ENCODE measurements at places on chromosomes 3 and 15.

- no peak for DNase-seq
Measured at GRCh38 chr3:15108869-15109268, 9.9 kb upstream of the RBSN start.

DNA sequence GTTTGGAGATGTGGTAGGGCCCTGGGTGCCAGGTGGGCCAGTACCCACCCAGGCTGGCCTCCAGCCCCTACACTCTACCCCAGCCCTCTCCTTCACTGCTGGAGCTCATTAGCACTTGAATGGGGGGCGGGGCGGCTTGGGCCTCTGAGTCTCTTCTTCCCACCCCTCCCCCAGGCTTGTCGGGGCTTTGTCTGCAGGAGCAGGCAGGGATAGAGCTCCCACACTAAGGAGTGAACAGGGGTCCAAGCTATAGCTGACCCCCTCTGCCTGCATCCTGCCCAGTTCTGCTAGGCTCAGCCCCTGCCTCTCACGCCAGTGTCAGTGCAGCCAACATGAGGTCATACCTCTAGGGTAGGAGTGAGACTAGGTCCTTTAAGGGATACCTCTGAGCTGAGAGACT is 5.2 kb downstream of the GNAI2 start:
- DNase-seq = no peak

DNA sequence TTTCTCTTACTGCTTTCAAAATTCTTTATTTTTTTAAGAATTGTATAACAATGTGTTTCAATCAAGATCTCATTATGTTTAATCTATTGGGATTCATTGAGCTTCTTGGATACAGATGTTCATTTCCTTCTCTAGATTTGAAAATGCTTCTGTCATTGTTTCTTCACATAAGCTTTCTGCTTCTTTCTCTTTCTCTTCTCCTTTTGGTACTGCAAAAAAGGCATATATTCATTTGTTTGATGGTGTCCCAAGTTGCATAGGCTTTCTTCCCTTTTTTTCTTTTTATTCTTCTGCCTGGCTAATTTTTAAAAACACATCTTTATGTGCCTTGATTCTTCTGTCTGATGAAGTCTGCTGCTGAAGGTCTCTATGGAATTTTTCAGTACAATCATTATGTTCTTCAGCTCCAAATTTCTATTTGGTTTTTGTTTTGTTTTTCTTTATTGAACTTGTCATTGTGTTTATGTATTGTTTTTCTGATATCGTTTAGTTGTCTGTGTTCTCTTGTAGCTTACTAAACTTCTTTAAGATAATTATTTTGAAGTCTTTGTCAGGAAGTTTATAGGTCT is 88.9 kb downstream of the DTWD1 start:
- DNase-seq = no peak

DNA sequence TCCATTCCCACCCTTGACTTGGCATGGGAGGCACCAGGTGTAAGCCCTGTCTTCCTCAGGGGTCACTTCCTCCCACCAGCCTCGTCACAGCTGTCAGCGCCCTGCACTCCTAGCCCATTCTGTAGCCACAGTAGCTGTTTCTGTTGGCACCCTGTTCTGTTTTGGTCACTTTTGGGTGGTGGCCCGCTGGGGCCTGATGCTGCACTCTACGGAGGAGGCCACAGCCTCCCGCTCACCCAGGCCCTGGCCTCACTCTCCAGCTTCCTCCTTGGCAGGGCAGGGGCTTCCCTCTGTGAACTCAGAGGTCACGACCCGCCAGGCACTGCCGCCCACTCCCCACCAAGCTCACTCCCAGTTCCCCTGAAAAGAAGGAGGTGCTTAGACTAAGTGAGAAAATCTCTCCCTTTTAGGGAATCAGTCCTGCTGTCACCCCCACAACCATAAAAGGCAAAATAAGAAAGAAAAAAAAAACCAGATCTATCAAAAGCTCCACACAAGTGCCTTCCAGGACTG is 68.4 kb downstream of the MGLL start:
- DNase-seq = no peak

DNA sequence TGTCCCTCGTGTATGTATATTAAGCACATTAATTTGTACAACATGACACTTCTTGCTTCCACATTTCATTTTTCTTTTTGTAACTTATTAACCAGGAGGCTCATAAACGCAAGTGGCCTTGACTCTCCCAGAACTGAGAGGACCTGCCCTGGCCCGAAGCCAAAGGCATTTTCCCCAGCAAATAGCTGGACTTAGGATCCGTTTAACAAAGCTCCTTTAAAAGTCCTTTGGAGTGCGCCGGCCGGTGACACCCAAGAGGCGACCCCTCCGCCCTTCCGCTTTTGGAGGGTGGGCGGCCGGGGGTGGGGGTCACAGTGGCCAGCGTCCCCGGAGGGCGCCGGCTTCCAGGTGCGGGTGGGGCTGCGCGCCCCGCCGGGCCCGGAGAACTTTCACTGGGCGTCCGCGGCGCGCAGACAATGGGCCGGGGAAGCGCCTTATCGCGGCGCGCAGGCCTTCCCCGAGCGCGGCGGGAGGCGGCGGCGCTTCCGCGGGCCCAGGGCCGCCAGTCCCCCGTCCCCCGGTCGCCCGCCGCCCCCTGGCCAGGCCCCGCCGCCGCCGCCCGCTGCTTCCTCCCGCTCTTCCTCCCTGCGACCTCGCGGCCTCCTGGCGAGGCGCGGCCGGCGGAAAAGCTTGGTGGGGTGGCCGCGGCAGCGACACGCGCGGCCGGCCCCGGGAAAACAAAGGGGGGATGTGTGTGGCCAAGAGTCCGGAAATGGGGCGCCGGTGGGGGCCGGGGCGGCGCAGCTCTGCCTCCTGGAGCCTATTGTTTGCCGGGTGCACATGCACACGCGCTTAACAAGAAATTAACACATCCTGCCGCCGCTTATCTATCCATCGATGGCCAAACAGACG is 613.4 kb downstream of the MCTP2 start:
- DNase-seq = no peak

DNA sequence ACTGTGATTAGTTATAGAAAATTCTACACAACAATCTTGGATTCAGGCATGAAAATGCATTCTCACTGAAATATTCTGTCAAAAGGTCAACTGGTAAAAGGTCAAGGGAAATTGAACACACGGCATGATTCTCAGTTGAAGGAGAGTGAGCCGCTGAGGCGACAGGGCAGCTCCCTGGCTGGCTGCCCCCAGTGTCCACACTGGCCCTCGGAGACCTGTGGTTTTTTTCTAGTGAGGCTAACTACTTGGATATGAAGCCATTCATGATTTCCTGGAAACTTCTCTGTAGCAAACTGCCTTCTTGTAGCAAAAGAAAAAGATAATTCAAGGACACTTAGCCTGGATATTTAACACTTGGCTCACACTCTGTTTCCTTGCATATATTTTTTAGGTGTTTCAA is 37.2 kb downstream of the AADACL2 start:
- DNase-seq = no peak

GRCh38 chr15:53590380-53590779 is 169.1 kb downstream of the WDR72 start:
- no peak for DNase-seq

DNA sequence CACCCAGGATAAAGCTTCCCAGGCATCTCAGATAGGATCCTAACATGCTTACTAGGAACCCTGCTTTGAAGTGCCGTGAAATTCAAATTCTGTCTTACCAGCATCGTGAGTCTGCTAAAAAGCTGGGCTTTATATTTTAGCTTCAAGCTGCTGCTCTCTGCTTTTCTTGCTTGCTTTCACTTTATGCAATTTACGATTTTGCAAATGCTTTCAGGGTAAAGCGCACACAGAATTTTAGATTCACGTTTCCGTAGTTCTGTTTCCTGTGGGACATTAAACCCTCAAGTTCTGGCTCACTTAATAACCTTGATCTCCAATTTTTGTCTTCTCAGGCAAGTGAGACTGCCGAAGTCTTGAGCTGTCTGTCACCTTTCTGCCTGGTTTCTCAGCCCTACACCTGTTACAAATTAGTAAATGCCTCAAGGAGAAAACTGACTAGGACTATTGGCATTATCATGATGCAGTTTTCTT is 170.5 kb upstream of the TGFBR2 start:
- no peak for DNase-seq

DNA sequence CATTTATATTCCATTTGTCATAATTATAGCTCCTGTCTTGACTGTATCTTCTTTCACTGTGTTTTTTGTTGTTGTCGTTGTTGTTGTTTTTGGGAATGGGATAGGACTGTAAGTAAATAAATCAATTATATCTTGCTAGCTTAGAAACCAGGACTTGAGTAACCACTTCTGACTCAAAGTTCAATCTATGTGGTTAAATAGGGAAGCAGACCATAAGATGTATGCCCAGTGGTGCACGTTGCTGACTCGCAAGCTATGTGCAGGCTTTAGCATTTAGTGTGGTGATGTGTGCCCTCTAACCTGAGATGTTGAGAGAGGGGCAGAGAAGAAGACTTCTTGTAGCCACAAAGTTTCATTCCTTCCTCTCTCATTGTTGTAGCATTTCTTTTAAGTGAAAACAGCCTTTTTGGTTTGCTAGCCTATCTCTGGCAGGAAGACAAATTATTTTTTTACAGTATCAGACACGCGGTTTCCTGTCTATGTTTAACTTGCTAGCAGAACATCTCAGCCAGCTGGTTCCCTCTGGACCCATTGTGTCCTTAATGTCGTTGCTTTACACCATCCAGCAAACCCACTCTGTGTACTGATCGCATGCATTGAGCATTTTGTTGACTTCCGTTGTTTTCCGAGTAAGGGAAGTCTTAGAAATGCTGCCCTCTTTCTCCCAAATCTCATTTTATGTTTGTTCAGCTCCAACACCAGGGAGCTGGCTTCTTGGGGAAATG is 52.1 kb downstream of the TGFBR2 start:
- DNase-seq = no peak

DNA sequence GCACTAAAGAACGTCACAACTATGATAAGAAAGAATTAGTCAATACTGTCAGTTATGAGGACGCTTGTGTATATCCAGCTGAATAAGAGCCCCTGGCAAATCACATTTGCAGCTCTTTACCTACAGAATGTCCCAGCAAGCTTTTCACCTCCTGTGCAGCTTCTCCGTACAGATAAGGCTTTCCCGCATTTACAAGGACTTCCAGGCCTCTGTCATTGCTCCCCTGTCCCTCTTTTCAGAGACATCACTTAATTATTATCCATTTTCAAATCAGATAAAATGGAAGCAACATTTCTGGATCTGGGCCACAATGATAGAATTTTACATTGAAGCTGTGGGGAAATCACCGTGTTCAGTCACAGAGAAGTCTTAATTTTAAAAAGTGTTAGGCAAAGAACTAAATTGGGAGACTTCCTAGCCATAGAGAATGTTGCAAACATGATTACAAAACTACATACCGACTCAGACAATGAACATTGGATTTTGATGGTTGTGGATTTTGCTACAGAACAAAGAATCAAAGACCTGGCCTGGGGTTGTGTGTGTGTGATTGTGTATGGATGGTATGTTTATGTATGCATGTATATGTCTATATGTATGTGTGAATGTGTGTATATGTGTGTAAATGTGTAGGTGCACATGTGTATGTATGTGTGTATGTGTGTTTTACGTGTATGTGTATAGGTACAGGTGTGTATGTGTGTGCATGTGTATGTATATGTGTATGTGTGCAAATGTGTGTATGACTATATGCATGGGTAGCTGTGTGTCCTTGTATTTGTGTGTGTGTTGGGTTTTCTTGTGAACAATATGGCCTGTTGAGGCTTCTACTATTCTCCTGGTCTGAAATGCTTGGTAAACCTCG is 41.5 kb downstream of the MGLL start:
- no peak for DNase-seq

DNA sequence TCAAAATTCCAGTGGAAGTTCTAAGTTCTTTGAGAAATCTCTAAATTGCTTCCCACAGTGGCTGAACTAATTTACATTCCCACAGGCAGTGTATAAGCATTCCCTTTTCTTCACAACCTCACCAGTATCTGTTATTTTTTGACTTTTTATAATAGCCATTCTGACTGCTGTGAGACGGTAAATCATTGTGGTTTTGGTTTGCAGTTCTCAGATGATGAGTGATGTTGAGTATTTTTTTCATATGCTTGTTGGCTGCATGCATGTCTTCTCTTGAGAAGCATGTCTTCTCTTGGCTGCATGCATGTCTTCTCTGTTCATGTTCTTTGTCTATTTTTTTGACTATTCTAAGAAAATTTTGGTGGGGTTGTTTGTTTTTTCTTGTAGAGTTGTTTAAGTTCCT is 499.6 kb upstream of the CCDC54 start:
- DNase-seq = no peak

DNA sequence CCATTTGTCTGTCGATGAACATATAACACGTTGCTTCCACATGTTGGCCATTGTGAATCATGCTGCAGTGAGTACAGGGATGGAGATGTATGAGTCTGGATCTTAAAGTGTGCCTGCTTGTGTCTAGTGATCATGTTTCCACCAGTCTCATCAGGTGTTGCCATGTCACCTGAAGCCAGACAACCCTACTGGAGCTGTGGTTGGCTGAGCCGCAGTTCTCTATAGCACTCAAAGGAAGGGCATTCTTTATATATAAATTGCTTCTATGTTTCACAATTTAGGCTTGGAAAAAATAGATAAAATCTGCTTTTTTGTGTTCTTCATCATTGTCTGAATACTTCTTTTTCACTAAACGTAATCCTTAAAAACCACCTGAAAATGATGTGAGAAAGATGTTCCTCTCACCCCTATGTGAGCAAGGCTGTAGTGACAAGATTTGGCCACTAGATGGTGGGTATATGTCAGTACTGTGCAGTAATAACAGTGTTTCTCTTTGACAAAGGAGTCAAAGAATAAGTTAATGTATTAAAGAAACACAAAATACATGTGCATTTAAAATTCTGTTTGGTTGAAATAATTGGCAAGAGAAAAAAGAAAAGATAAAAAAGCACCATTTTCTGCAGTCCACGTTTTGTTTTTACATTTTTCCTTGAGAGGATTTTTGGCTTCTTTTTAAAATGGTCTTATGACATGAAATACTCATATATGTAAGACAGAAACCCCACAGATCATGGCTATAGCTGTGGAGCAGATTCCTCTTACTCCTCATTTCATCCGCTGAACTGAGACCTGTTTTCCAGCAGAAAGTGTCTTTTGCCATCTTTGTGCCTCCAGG is 394.5 kb upstream of the DPPA4 start:
- peak; percentile 63 for DNase-seq

- DNase-seq = no peak
Measured at GRCh38 chr15:77550301-77551251, 82.1 kb downstream of the LINGO1 start.

DNA sequence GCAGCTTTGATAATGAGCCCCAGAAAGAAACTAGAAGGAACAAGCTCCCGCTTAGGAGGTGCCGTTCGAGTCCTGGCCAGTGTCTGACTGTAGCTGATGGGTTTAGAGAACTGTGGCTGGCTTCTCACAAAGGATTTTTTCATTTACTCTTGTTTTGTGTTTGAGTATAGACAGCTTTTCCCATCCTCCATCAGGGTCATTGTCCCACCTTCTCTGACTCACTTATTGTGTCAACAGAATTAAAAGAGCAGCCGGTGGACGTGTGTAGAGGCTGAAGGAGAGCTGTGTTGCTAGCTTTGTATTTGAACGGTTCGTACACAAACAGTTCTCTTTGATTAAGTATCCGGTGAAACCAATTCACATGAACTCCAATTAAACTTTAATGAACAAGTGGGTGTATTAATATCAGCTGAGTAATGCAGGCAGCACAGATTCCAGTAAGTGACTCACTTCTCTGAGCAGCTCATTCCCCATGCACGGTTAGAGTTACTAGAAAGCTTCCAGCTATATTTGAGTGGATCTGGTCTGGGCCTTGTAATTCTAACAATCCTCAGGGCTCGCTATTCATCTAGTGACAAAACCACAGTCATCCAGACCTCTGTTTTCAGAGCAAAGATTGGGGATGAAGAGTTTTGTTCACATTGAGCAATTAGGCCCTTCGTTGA is 141.0 kb downstream of the LPP start:
- DNase-seq = no peak

GRCh38 chr3:124438813-124439212 is 291.4 kb upstream of the UMPS start:
- DNase-seq = no peak

GRCh38 chr3:20041197-20041780 is 1.0 kb downstream of the KAT2B start:
- DNase-seq = peak; percentile 76

Data from SJCRH30 (cell line).